ENCODE measurements at places on chromosomes 5 and 9. TPM values are rescaled to one million over a fixed set of nuclear protein-coding genes. Genes with fewer than 3 reads are reported as not detected.

SMU1 gene
- total RNA-seq = 17.3 TPM

DMRT2 gene
- 0.76 TPM for total RNA-seq

EDIL3 gene
- total RNA-seq = 20.6 TPM

LIFR gene
- total RNA-seq = 52.6 TPM

CFAP157 gene
- total RNA-seq = 0.35 TPM

TRIM36 gene
- total RNA-seq = 6.9 TPM

FOXD4L5 gene
- total RNA-seq = not detected

WNK2 gene
- total RNA-seq = 0.93 TPM

UBAP1 gene
- 53.8 TPM for total RNA-seq

POU5F2 gene
- total RNA-seq = 1.2 TPM

PTPRD gene
- 49.5 TPM for total RNA-seq

TRPM3 gene
- 0.17 TPM for total RNA-seq

SOHLH1 gene
- total RNA-seq = not detected

CTSL gene
- total RNA-seq = 180 TPM

MAMDC2 gene
- 19.4 TPM for total RNA-seq

ACO1 gene
- total RNA-seq = 45.1 TPM

IL9 gene
- not detected for total RNA-seq

IGFBPL1 gene
- total RNA-seq = 3.2 TPM

TSLP gene
- total RNA-seq = 1.6 TPM

GPR150 gene
- total RNA-seq = 0.26 TPM

NMUR2 gene
- total RNA-seq = 1.3 TPM

SUSD1 gene
- total RNA-seq = 32.9 TPM

C6 gene
- total RNA-seq = 6.1 TPM

N4BP3 gene
- total RNA-seq = 6.2 TPM

S1PR3 gene
- total RNA-seq = 15.8 TPM

PTGES2 gene
- total RNA-seq = 56.9 TPM

ADAMTS2 gene
- total RNA-seq = 68.2 TPM

CCDC171 gene
- total RNA-seq = 2.3 TPM

CLIC3 gene
- total RNA-seq = 39.7 TPM

WDR38 gene
- not detected for total RNA-seq

SLC4A9 gene
- not detected for total RNA-seq

PCSK1 gene
- 0.47 TPM for total RNA-seq

CORO2A gene
- 14.9 TPM for total RNA-seq

ANKRD34B gene
- 0.15 TPM for total RNA-seq

C5orf52 gene
- not detected for total RNA-seq
